Epithelial cell of proximal tubule (primary cell): ENCODE measurements at places on chromosomes 5 and 9. TPM values are rescaled to one million over a fixed set of nuclear protein-coding genes. Genes with fewer than 3 reads are reported as not detected.
A peak's percentile ranks its signal among the peaks of the same experiment; 100 is the strongest.

- DNase-seq = peak; percentile 74
Observed at GRCh38 chr5:179818746-179819295, 1.9 kb upstream of the SQSTM1 start.

- DNase-seq = no peak
Observed at GRCh38 chr5:169880785-169881184, 99.5 kb downstream of the INSYN2B start.

DNA sequence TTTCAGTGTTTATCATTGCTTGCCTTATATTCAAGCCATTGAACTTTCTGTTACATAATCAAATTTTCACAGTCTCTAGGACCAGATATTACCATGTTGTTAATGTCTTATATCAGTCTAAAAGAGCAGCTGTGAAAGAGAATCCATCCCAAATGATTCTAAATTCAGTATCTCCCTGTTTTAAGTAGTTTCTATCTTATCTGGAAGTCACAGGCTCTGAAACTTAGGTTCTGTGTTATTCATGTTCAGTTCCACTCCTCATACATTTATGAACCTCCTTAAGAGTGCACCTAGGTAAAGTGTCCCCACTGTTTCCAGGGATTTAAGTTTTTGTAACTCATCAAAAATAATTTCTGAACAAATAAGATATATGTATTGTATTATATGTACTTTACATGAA, 9.7 kb downstream of the LYRM7 start:
- DNase-seq = no peak

DNA sequence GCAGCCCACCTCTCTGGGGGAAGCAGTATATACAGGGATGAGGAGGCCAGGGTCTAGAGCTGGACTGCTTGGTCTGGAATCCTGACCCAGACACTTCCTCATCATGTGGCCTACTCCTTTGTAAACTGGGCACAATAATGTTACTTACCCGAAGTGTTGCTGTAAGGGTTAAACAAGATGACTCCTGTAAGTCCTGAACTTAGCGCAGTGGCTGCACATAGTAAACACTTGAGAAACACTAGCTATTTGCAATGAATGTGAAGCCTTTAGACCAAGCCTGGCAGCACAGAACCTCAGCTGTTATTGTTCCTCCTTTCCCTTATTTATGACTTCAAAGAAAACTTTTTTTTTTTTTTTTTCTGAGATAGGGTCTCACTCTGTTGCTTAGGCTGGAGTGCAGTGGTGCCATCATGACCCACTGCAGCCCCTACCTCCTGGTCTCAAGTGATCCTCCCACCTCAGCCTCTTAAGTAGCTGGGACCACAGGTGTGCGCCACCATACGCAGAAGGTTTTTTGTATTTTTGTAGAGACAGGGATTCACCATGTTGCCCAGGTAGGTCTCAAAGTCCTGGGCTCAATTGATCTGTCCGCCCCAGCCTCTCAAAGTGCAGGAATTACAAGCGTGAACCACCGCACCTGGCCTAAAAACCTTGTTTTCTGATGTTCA, 96.2 kb upstream of the IL6ST start:
- no peak for DNase-seq

DNA sequence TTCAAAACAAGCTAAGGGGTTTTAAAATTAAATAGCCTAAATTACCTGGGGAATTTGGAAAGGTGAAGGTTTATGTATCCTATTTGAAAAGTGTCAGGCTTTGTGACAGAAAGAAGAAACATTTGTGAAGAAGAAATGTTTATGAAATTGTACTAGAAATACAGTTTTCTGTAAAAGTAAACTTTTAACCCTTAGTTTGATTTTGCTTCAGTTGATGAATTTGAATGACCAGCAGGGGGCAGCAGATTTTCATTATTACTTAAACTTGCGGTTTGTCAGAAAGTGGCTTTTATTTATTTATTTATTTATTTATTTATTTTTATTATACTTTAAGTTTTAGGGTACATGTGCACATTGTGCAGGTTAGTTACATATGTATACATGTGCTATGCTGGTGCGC, 58.1 kb downstream of the NNT start:
- no peak for DNase-seq

- no peak for DNase-seq
Observed at GRCh38 chr5:90854169-90854568, 295.6 kb downstream of the ADGRV1 start.

DNA sequence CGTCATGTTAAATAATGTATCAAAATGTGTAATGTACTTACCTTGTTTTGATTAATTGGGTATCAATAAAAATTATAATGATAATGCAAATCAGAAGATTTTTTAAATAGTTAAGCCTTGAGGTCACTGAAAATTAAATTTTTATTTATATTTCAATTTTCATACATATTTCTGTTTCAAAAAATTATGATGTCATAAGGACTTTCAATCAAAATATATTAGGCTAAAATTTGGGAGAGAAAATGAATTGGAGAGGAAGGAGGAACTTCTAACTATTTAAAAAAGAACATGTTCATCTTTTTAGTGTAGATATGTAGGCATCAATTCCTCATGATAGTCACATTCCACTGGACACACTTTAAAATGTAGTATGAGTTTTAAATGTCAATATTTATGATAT, 29.1 kb upstream of the ERAP1 start:
- DNase-seq = no peak

GRCh38 chr5:126628102-126628501, 27.4 kb downstream of the PHAX start:
- no peak for DNase-seq

DNA sequence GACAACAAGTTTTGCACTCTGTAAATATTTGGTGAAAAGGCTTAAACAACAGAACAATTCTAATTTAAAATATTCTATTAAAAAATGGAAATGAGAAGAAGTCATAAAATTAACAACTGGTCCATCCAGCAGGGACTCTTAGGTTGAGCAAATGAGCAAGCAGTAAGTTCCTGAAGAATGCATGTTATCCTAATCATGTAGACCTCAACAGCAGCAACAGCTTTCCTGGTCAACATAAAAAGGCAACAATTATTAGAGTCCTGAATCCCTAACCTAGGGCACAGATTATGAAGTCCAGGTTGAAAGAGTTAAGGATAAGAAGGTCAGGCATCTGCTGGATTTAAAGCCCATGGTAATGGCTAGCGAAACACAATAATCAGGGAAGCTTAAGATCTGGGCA, 120.9 kb downstream of the SSBP2 start:
- no peak for DNase-seq

DNA sequence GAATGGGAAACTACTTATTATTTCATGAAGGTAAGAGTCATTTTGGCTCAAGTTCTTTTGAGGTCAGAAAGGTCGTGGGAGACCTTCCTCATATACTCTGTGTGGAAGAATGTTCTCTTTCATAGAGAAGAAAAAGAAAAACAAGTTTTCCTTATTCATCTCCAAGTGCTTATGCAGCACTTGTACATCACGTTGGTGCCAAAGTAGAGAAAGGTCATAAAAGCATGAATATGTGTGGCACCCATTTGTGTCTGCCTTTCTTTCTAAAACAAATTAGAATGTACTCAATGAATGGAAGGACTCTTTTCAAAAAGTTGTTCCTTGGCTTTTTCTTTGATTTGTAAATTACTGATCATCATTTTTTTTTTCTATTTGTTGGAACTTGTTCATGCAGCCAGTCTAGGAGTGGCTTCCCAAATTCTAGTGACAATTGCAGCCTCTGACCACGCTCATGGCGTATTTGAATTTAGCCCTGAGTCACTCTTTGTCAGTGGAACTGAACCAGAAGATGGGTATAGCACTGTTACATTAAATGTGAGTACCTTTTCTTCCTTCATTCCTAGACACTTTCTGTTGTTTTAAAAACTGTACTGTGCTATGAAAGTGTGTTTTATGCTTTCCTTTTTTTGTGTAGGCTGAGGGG, 122.4 kb downstream of the ADGRV1 start:
- DNase-seq = no peak

GRCh38 chr5:96259151-96259772, 173.8 kb downstream of the PCSK1 start:
- peak; percentile 46 for DNase-seq

The GRHPR gene
- total RNA-seq = 136 and 138 TPM in 2 replicates

The PCDHA12 gene
- total RNA-seq = not detected in 2 replicates

GRCh38 chr9:93523518-93524144, 52.8 kb upstream of the PHF2 start:
- DNase-seq = no peak

DNA sequence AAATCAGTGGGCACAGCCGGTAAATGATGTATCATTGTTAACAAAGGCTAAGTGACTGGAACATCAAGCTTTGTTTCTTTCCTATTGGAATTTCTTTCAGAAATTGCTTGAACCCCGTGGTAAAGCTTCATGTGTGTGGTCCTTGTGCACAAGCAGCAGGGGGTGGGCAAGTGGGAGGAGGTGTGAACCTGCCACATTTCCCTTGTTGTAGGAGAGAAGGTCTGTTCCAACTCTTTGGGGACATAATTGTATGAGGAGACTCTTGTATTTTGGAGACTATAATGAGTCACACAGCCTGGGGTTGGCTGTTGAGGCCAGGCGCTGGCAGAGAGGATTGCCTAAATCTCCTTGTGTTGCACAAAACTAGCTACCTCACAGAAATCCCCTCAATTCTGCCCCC, 620.5 kb downstream of the IRX1 start:
- DNase-seq = no peak

DNA sequence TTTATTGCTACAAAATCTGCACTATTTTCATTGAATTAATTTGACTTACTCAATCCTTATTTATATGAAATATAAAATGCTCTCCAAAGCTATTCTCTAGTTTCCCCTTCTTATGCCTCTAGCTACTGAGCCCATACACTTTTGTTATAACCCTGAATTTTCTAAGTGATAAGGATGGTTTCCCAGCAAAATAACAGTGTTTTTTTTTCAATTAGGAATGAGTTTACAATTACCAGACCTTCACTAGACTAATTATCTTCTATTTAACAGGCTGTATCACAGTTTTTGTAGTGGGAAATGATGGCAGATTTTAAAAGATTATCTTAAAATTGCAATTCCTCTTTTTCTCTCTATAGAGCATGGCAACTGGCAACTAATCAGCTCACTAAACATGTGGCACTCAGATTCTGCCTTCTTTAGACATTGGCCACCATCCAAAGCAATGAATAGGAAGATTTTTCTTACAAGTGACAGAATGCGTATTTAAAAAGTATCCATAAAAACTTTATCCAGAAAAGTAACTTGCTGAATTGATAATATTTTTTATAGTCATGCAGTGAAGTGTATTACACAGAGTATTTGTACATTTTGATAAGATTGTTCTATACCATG, 585.7 kb upstream of the ZNF608 start:
- no peak for DNase-seq

GRCh38 chr5:174064171-174064570, 18.7 kb downstream of the NSG2 start:
- DNase-seq = no peak

The IER5L gene
- 43.2 and 50.8 TPM in 2 replicates for total RNA-seq

- no peak for DNase-seq
Observed at GRCh38 chr9:9920425-9921060, 692.3 kb downstream of the PTPRD start.

- no peak for DNase-seq
Observed at GRCh38 chr9:3908731-3909130, 382.9 kb upstream of the RFX3 start.

GRCh38 chr5:117082977-117083376, 508.4 kb upstream of the SEMA6A start:
- DNase-seq = no peak

- DNase-seq = peak; percentile 74
Observed at GRCh38 chr9:16030528-16031185, 477.8 kb downstream of the CCDC171 start.

GRCh38 chr5:1285883-1286291, 9.0 kb downstream of the TERT start:
- DNase-seq = no peak

GRCh38 chr5:172550096-172550765, 90.8 kb upstream of the NEURL1B start:
- DNase-seq = no peak
